Cardiac fibroblast (primary cell): ENCODE measurements at places on chromosomes 3 and 15.

DNA sequence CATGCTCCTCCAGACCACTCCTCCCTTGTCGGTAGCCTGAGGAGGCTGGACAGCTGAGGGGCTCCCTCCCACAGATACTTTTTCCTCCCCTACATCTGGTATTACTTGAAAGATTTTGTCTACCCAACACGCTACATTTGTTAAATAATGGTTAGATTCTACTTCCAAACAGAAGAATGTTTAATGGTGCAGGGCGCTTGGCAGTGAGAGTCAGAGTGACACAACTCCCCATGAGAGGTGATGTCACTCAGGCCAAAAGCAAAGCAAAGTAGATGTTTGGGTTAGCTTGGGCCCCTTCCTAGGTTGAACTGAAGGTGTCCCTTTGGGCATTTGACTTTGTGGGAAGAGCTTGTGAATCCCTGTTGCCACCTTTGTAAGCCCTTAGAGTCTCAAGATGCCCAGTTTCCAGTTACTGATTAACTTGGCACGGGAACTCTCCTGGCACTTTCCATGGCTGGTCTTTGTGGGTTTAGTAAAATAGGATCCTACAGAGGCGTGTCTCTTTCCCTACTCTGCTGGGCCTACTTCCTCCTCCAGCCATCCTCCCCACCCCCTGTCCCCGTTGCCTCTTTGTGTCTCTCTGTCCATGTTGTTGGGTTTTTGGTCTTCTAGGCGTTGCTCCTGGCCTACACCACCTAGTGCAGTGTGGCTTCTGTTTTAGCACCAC is 5.6 kb downstream of the LIMD1 start:
- DNase-seq: no peak

DNA sequence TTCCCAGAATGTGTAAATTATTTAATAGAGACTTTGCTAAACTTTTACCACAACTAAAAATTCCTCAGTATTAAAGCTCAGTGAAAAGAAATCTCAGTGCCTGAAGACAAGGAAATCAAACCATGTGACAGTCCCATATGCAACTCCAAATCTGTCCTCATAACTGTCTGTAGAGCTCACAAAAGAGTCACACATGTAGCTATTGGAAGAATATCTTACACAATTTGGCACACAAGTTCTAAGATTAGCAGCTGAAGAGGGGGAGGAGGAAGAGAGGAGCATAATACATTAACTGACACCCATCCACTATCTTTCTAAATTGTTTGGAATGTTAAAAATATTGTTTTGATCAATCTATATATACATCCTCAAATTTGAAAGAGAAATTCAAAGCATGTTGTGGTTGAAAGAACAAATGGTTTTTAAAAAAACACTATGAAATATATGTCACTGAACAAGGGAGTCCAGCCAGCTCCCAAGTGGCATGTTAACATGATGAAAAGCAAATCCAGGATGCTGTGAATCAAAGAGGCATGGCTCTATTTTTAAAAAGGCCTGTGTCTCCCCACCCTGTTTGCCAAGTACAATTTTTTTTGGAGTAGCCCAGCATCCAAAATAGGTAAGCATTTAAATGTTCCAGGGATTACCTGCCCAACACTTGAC is 126.3 kb upstream of the NANOGP8 start:
- DNase-seq: no peak

DNA sequence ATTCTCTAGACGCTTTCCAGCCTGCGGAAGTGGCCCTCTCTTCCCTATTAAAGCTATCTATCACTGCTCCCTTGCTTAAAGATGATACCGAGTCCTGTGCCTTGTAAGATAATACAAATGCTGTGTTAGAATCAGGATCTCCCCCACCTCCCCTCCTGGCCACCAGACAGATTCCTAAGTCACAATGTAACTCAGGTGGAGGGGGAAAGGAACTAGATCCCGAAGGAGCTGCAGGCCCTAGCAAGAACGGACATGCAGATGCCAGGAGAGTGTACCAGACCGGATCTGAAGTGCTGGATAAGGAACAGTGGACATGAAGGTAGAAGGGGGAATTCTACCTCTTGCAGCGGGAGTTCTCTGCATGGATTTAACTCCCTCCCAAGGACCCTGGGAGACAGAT is 230.7 kb upstream of the LYSMD4 start:
- no peak for DNase-seq

DNA sequence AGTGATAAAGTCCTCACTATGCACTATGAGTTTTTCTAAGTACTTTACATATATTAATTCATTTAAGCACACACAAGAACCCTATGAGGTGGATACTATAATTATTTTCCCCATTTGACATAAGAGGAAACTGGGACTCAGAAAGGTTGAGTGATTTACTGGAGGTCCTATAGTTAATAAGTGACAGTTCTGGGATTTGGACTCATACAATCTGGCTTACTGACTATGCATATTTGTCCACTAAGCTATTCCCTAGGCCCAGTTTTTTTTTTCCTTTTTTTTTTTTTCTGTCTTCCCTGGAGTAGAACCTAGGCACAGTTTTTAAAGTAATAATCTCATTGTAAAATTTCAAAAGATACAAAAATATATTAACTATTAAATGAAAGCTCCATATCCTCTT is 6.3 kb upstream of the RTP2 start:
- DNase-seq: no peak

- DNase-seq: no peak
Measured at GRCh38 chr15:69467636-69468035, 15.0 kb downstream of the RPLP1 start.

GRCh38 chr3:159789742-159790635 is 198.6 kb upstream of the IL12A start:
- DNase-seq: no peak

GRCh38 chr3:78690766-78691165 is 1077.0 kb downstream of the ROBO1 start:
- DNase-seq: no peak

DNA sequence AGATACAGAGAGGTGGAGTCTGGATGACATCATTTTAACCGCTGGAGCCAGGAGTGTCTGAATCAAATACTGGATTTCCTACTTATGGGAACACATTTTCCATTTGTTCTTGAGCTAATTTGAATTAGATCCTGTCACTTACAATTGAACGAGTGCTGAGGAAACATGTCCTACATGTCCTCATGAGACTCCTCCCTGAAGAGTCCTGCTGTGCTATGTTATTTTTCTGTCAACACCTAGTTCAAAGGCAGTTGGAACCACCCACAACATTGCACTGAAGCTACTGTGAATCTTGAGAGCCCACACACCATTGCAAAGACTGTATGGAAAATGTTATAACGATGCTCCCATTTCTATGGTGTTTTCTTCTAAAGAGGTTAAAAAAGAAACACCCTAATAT is 123.5 kb upstream of the CRBN start:
- DNase-seq: no peak

GRCh38 chr15:31905054-31905453 is 125.3 kb upstream of the CHRNA7 start:
- DNase-seq: no peak

- DNase-seq: peak; percentile 22
Measured at GRCh38 chr3:16512435-16513140, 911 bp downstream of the RFTN1 start.

GRCh38 chr3:139285691-139286090 is 58.1 kb upstream of the MRPS22 start:
- no peak for DNase-seq

GRCh38 chr15:53536479-53537120 is 222.9 kb downstream of the WDR72 start:
- DNase-seq: no peak

- peak; percentile 97 for DNase-seq
Measured at GRCh38 chr3:52685709-52686691, at the start of the genes GNL3 and PBRM1. Gene GNL3 (plus strand): TSS chr3:52686032. CDS start chr3:52686093, 61 bp downstream. Gene PBRM1 (minus strand): TSS chr3:52685913.

DNA sequence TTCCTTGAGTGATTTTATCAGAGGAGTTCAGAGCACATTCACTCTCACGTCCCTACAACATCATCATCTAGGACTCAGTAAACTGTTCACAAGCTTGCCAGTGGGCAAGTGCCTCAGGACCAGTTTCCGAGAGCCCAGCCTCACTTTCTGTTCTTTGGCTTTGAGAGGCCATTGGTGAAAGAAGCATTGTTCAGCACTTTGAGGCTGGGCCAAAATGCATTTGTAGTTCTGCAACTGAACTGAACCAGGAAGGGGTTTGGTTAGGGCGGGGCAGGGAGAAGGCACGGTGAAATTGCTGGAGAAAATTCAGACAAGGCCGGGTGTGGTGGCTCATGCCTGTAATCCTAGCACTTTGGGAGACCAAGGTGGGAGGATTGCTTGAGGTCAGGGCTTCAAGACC is 222.1 kb upstream of the CHRM5 start:
- no peak for DNase-seq

DNA sequence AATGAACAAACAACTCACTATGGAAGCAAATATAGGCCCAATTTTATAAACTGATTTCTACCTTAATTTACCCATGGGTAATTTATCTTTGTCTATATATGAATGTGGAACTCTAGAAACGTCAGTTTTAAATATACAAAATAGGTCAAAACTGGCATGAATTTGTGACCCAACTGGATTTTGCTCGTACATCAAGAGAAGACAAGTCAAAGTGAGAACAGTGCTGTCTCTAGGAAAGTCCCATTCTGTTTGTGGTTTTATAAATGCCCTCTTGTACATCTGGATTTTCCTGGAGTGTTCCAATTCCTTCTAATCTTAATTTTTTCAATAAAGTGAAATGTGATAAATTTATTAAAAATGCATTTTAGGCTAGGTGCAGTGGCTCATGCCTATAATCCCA is 50.2 kb upstream of the ABHD10 start:
- DNase-seq: no peak

- DNase-seq: no peak
Measured at GRCh38 chr3:131250466-131250865, 131.1 kb upstream of the NUDT16 start.

GRCh38 chr15:85955501-85956391 is 123.9 kb upstream of the AGBL1 start:
- DNase-seq: no peak

DNA sequence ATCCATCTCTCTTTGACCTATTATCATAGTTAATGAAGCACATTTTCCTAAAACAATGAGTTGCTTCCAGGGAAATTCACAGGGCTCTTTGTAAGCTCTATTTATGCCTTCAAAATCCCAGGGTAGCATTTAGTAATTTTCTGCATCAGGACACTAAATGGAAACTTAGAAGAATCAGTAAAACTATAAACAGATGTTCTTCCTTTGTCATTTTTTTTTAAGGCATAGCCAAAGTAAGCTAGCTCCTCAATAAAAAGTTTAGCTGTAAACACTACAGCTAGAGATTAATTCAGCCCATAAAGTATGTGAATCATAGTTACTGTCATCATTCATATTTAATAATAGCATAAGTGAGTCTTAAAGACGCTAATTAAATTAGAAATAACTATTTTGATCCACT is 79.3 kb downstream of the RPL22L1 start:
- DNase-seq: no peak
